ENCODE measurements at places on chromosomes 12 and 14. TPM values are rescaled to one million over a fixed set of nuclear protein-coding genes. Genes with fewer than 3 reads are reported as not detected.

The GPN3 gene
- 57.8 TPM for polyA plus RNA-seq

The SIX6 gene
- not detected for polyA plus RNA-seq

The OR4N2 gene
- not detected for polyA plus RNA-seq

The CD69 gene
- polyA plus RNA-seq: not detected

The LTBP2 gene
- 1.5 TPM for polyA plus RNA-seq

The REP15 gene
- not detected for polyA plus RNA-seq

The C12orf54 gene
- polyA plus RNA-seq: not detected

The TBX5 gene
- 83.3 TPM for polyA plus RNA-seq

The LBHD2 gene
- polyA plus RNA-seq: not detected

The BIN2 gene
- not detected for polyA plus RNA-seq

The AMDHD1 gene
- not detected for polyA plus RNA-seq

The KRT81 gene
- polyA plus RNA-seq: not detected

The PFDN5 gene
- polyA plus RNA-seq: 548 TPM

The HNF1A gene
- polyA plus RNA-seq: not detected

The ENTPD5 gene
- polyA plus RNA-seq: 12.3 TPM

Measured in cardiac muscle cell (in vitro differentiated cells and primary cell).